ENCODE measurements at places on chromosomes 3 and 15.

DNA sequence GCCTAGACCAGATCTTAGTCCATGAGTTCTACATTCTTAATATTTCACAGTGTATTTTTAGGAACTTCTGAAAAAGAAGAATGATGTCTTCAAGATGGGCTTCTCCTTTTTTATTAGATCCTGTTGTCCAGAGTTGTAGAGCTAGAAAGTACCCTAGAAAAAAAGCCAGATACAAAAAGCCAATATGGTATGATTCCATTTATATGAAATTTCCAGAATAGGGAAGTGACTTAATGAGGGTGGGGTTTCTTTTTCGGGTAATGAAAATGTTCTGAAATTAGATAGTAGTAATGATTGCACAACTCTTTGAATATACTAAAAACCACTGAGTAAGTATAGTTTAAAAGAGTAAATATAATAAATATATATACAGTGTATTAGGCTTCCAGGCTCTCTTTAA lies 116.9 kb downstream of the NFKBIZ start:
- no peak for DNase-seq

- no peak for DNase-seq
Measured at GRCh38 chr3:118476885-118477618, 557.6 kb downstream of the IGSF11 start.

DNA sequence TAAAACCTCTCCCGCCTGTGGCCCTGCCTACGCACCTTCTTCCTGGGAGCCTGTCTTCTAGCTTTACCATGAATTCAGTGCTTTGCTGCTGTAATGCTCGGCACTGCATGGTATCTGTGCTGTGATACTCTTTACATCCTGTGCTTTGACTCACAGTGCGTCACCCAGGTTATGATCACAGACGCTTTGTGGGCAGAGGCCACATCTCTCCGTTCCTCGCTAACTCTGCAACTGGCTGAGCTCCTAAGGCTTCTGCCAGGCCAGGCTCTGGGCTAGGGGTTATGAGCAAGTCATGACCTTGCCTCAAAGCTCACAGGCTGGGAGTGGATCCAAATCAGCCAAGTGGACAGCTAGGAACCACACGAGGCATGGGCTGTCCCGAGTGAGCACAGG lies 23.2 kb downstream of the SPTBN5 start:
- DNase-seq = no peak

GRCh38 chr3:65893631-65894030 lies 145.1 kb downstream of the MAGI1 start:
- no peak for DNase-seq

GRCh38 chr3:150721285-150722130 lies 17.8 kb upstream of the ERICH6 start:
- no peak for DNase-seq

DNA sequence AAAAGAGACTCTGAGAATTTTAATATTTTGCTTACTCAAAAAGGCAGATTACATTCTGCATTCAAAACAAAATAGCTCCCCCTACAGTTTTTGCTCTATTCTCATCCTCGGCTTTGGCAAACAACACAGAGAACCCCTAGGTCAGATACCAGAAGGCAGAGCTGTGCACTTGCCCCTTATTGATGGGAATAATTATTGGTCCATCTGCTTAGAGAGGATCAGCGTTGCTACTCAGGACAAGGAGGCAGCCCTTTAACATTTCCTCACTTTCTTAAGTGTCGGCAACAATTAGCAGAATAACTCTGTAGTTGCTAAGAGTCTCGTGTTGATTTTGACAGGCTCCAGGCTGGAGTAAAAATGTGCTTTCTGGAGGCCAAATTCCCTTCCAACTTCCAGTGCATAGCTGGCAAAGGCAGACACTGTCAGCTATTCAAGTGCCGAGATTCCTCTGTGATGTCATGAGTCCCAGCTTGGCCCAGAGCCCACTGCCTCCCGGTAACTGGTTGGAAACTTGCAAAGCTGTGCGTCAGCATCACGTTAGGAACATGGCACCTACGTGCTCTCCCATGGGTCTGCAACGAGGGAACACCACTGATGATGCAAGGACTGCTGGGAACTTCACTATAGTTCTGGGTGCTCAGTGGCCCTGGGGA lies 482.7 kb upstream of the ADAMTS9 start:
- DNase-seq = peak; percentile 86

GRCh38 chr3:173690542-173691180 lies 293.1 kb downstream of the NLGN1 start:
- DNase-seq = no peak

DNA sequence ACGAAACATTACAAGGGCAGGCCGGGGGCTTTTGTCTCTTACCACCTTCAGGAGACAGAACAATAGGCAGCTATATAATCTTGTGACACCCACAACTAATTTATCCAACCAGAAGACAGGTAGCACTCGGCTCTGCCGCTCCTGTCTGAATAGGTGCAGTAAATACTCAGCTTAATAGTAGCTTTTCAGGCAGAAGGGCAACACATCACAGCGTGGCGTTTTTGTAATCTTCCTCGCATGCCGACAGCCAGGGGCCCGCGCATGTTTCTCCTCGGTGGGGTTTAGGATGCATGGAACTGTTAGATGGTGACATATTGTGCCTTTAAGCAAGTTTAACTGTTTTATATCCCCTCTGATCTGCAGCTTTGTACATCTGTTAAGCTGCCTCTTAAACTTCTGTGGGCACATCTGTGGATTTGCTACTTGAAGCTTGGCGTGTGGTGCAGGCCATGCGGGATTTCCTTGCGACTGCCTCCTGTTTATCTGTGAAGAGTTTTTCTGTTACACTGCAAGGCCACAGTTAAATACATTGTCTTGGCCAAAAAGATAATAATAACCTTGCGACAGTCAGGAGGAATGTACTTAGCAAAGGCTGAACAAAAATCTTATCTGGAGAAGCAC lies 123.2 kb upstream of the BNIP2 start:
- DNase-seq = no peak

DNA sequence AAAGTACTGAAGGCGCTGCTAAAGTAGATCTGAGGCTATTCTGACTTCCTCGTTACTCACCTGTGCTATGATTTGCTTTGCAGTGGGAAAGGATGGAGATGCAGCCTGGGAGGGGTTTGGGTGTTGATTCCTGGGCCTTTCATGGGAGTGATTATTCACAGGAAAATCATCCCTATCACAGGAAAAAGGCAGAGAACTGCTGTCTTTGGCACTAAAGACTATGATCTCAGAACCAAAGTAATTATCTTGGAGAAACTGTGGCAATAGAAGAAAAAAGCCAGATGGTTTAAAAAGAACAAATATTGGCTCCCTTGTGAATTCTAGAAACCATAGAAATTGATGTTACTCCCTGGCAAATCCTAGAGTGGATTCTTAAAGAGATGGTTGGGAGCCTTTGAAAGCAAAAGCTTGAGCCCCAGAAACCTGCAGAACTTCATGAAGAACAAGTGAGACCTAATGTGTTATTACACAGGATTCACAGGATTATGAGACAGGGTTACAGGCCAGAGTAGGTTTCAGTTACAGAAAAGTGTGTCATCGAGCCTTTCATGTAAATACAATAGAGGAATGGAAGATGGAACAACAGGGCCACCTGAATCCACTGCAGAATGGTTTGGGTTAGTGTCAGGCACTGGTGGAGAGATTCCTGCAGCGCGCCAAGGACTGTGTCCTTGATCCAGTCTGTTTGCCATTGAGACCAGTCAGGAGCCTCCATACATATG lies 85.7 kb downstream of the OXNAD1 start:
- DNase-seq = no peak

- DNase-seq = no peak
Measured at GRCh38 chr3:190059242-190059590, 61.5 kb downstream of the P3H2 start.

- DNase-seq = no peak
Measured at GRCh38 chr15:68372291-68372811, 59.6 kb downstream of the ITGA11 start.

DNA sequence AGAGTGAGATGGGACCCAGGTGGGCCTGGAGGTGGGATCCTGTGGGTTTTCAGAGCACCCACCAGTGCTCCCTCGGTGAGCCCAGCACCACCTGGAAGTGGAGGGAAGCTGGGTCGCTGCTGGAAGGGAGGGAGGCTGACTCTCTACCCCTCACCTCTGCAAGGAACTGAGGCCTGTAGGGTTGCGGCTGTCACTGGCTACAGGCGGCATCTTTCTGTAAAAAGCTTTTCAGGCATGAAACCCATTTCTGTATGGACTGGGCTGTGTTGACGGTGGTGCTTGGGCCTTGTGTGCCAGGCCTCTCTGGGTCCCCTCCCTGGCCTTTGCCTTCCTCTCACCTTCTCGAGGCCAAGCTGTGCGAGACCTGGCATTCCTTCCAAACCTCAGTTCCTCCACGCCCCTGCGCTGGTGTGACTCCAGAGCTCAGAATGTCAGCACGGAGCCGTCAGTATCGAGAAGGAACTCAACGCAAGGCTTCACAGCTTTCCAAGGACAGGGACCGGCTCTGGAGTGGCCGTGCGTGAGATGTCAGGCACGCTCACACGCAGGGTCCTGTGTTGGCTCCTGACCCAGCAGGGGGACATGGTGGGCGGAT lies 16.6 kb downstream of the ABTB1 start:
- no peak for DNase-seq

DNA sequence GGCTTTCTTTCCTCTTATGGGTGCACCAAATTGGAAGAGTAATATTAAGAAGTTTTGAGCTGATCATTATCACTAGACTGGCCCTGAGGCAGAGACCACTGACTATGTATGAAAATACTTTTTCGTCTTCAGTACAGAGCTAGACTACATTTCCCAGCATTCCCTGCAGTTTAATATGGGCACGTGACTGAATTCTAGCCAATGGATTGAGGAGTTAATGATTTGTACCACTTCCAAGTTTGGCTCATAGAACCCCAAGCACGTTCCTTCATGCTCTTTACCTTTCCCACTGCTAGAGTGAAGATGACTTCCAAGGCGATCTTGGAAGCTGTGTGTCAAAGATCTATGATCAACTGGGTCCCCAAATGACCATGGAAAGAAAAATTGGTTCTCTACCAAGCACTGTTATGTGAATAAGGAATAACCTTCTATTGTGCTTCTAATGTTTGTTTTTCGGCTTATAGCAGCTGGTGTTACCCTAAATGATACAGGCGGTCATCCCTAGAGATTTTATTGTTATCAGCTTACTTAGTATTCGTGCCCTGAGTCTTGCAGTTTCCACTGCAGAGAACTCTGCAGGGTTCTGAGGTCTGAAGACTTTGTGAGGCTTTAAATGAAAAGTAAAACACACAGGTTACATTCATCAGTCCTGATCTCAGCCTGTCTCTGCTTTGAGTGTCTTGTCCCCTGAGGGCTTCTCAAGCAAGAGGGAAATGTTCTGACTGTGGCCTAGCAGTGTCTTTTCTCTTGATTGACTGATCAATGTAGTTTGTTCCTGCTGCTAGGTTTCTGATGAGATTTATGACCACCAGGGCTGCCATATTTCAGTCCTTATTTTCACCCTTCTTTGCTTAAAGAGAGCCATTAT lies 486.8 kb downstream of the PDCD6IP start:
- no peak for DNase-seq

GRCh38 chr3:42731476-42732195 lies 29.0 kb upstream of the HHATL start:
- DNase-seq = no peak

DNA sequence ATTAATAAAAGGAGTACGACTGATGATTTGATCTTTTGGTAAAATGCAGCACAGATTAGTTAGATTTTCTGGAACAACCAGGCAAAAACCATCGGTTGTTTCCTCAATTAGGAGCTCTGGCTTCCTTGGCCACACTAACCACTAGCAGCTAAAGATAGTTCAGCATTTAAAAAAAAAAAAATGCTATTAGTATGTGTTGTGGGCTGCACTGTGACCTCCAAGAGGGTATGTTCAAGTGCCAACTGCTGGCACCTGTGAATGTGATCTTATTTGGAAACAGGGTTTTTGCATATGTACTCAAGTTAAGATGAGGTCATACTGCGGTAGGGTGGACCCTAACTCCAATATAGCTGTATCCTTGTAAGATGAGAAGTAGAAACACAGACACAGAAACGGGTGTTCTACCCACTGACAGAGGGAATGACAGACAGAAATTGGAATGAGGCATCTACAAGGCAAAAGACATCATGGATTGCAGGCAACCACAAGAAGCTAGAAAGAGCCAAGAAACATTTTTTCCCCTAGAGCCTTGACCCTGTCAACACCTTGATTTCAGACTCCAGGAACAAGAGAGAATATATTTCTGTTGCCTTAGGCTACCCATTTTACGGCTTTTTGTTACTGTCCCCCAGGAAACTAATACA lies 534.6 kb upstream of the ROBO2 start:
- DNase-seq = no peak

GRCh38 chr3:196688349-196688748 lies 23.7 kb downstream of the CEP19 start:
- DNase-seq = peak; percentile 87

GRCh38 chr15:88950600-88951160 lies 37.5 kb upstream of the MFGE8 start:
- DNase-seq = no peak

DNA sequence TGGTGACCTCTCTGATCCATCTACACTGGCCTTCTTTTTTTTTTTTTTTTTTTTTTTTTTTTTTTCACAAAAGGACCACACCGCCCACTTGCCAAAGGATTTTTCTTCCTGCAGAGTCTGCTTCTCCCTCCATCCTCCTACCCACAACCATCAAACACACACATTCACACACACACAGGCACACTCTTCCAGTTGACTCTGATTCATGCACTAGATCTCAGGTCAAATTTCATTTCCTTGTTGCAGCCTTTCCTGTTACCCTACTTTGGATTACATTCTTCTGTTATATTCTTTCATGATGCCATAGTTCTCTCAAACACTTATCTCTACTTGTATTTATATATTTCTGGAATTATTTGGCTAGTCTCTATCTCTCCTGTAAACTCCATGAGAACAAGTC lies 133.9 kb downstream of the STAC start:
- no peak for DNase-seq

GRCh38 chr15:36977659-36978058 lies 122.7 kb downstream of the MEIS2 start:
- no peak for DNase-seq

- no peak for DNase-seq
Measured at GRCh38 chr3:29775340-29775739, 494.5 kb downstream of the RBMS3 start.

DNA sequence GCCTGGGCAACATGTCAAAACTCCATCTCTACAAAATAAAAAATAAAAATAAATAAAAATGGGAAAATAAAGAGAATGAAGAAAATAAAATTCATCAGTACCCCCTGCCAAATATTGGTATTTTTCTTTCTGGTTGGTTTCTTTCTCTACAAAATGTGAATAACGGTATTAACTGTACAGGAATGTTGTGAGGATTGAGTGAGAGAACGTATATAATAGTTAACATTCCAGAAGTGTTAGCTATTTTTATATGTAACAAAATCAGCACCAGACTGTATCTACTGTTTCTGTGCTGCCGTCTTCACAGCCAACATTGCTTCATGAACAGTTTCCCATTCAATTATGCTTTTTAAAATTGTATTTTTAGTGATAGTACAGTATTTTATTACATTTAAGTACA lies 25.5 kb upstream of the RNU6-1 start:
- no peak for DNase-seq

- DNase-seq = no peak
Measured at GRCh38 chr3:144104679-144105078, 133.1 kb downstream of the DIPK2A start.

DNA sequence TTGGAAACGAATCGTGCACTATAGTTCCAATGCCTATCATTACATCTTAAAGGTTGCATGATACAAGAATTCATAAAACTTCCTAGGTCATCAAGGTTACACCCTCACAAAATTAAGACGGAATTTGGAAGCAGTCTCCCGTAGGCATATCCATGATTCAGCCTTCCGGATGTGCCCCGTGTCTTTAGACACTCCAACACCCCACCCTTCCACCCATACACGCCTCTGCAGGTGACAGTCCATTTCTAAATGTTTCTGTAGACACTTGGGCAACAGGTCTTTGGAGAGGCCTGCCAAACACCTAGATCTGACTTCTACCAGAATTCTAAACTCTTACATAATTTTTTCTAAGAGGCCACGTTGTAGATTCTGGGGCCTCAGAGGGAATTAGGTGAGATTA lies 49.8 kb downstream of the LDHAL6B start:
- DNase-seq = no peak

All from Right ventricle myocardium inferior (tissue), 1 donor.